Kidney glomerular epithelial cell (primary cell): ENCODE measurements at places on chromosomes 16 and 17.

DNA sequence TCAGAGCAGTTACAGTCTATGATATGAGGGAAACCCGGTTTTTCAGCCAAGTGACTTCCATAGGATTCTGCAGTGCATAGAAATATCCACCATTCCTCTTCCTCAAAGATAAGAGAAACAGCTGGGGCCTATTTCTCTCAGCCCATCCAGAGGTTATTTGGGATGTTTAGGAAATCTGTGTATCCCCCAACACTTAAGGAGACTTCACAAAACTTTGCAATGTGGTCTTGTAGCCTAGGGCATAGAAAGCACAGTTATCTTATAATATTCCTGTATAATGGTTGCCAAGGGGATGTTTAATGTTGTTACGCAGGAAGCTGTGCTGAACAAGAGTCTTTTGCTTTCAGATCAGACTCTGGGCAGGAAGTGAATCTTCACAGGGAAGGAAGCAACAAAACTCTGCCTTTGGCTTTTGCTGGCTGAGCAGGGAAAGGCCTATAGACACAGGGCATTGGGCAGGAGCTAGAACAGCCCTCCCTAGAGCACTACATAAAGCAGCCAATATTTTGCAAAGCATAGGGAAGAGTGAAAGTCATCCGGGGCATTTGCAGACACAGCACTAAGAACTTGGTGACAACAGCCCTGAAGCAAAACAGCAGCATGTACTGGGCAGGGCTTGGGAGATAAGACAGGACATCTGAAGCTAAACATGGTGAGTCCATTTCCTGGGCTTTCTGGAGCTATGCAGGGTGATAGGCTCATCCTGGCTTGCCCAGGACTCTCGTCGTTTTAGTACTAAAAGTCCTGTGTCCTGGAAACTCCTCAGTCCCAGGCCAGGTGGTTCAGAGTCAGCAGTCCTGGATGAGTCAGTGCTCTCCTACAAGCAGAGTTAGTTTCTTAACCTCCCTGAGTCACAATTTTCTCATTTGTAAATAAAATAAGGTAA is 18.7 kb upstream of the BEAN1 start:
- peak; percentile 73 for DNase-seq

DNA sequence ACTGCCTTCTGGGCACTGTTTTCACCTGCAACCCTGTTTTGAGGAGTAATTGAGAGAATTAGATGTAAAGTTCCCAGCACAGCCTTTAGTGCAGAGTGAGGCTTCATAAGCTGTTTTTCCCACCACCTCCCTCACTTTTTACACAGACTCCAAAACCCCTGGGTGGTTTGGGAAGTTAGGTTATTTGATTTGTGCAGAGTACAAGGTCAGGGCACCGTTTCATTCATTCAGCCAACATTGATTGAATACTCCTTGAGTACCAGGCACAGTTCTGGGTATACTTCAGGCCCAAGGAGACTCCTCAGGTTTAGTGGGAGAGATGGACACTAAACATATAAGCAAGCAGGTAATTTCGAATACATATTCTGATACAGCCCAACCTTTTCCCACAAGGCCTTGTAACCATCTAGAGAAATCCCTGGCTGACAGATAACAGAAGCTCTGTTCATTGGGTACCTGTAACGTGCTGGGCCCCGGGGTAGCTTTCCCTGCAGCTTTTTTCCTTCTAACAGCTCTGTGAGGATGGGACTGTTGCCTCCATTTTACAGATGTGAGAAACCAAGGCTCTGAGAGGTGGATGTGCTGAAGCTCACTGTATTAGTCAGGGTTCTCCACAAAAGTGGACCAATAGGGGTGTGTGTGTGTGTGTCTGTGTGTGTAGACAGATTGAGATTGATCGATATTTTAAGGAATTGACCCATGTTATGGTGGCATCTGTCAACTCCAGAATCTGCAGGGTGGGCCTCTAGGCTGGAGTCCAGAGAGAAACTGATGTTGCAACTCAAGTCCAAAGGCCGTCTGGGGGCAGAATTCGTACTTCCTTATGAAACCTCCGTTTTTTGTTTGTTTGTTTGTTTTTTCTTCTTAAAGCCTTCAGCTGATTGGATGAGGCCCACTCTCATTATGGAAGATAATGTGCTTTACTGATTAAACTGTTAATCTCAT is 234.7 kb downstream of the SNX29 start:
- no peak for DNase-seq

GRCh38 chr17:13222975-13223374 is 205.1 kb upstream of the ELAC2 start:
- DNase-seq, result no peak

DNA sequence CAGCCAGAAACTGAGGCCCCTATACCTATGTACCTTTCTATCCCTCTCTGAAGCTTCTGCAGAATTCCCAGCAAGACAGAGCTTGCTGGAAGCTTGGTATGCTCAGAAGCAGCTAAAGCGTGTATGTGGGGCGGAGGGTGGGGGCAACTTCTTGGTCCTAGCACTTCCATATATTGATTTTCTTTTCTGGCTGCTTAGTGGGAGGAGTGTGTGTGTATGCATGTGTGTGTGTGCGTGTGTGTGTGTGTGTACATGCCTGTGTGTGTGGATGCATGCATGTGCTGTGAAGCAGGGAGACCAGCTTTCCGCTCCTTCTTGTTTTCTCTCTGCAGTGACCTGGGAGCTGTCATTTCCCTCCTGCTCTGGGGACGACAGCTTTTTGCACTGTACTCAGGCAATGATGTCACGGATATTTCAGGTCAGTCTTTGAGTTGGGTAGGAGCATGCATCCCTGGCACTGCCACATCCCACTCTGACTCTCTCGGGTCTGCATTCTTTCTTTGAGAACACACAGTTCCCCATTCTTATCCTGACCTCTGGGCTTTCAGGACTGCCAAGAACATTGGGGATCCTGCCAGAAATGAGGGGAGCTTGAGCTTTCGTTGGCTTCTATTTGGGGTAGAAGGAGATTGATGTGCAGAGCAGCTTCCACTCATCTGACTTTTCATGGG is 10.7 kb downstream of the HPR start:
- no peak for DNase-seq

DNA sequence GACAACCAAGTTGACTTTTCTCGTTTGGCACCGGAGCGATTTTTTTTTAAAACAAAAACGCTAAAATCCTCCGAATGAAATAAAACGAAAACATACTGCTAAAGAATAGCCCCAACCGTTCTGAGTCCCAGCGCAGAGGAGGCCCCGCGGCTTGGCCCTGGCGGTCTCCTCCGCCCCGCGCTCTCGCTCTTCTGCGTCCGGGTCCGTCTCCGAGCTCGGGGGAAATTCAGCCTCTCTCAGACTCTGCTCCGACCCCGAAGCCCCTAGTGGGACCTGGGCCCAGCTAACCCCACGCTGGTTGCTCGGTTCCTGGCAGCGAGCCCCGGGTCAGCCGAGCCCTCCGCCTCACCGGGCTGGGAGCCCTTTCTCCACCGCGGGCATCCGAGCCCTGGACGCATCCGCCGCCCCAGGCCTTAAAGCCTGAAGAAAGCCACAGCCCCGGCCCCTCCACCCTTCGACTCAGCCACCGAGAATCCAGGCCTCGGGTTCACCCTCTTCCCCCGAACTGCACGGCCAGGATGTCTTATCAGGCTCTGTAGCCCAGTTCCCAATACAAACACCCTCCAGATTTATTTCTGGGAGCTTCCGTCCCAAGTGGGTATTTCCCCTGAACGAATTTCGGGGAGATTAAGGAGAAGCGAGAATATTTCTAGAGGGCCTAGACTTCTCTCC is 1.2 kb downstream of the TBX2 start:
- DNase-seq, result no peak

DNA sequence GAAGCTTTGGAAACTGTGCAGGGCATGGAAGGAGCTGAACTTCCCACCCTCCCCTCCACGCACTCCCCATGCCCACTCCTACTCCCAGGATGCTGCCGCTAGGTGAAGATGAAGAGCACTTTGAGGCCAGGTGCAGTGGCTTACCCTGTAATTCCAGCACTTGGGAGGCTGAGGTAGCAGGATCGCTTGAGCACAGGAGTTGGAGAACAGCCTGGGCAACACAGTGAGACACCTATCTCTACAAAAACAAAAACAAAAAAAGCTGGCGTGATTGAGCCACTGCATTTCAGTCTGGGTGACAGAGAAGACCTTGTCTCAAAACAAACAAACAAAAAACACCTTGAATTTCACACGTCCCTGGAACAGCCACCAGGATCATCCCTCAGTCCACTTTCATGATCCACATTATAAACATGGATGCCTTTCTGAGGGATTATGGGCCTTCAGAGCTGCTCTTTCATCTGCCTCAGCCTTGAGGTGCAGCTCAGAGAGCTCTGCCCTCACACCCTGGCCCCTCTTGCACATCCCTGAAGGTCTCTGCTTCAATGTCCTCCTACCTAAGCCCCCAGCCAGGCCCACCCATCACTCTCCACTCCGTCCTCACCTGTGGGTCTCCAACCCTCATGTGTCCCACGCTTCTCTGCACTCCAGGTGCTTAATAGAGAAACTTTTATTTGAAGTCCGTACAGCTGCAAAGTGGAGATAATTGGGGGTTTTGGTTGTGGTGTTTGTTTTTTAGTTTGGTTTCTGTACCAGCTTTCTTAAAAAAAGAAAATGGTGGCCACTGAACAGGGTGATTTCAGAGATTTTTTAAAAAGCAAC is 25.8 kb downstream of the PHB1 start:
- no peak for DNase-seq

DNA sequence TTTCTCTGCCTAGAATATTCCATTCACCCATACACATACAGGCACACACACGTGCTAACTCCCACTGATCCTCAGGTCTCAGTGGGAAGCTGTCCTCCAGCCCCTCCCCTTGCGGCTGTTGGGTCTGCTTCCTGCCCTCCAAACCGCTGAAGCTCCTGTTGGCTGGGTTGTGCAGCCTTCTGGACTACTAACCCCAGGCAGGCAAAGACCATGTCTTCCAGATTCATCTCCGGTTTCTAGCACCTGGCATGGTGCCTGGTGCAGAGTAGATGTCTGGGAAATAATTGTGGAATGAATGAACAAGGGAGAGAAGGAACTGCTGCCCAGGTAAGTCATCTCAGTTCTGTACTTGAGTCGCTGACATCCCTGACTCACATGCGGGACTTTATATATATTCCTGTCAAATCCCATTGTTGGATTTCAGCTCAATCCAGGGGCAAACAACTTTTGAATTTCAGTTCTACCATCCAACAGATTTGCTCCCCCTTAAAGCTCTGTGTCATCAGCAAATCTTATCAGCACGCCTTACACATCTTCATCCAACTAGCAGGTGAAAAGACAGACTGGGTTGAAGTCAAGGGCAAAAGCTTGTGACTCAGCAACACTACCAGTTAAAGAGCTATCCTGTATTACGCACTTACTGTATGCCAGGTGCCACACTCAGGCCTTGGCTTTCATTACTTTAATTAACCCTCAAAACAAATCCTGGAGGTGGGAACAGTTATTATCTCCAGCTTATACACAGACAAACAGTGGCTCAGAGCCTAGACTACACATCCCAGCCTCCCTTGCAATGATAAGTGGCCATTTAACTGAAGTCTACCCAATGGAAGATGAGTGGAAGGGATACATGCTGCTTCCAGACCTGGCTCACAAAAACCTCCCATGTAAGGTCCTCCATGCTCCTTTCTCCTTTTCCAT is 51.1 kb downstream of the SRCIN1 start:
- peak; percentile 4 for DNase-seq

DNA sequence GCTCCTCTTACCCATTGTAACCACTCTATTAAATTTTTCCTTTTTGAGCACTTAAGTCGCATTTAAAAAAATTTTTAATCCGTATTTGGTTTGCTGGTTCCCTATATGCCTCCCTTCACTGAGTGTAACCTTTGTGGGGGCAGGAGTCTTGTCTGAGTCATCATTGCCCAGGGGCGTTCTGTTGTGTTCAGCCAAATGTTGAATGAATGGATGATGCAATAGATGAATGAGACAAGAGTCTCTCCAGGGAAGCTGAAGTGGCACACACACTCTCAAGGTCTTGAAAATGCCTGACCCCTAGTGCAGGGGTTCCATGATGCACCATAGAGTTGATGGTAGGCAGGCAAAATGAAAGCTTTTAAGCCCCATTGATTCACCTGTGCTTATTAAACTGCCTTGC is 123.0 kb upstream of the RBFOX1 start:
- DNase-seq, result no peak

DNA sequence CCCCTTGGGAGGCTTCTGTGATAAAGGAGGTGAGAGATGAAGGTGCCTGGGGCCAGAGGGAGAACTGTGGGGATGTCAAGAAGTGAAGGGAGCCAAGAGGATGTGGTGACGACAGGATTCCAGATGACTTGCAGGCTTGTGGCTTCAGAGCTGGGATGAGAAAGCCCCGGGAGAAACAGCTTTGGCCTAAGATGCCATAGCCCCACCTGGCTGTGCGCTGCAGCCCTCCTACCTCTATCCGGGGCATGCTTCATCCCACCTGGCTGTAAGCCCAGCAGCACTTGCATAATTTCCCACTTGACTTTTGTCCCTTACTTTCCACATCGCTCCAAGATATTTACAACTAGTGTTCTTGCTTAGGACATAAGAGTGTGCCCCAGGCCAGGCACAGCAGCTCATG is 29.3 kb downstream of the GINS3 start:
- DNase-seq, result no peak

DNA sequence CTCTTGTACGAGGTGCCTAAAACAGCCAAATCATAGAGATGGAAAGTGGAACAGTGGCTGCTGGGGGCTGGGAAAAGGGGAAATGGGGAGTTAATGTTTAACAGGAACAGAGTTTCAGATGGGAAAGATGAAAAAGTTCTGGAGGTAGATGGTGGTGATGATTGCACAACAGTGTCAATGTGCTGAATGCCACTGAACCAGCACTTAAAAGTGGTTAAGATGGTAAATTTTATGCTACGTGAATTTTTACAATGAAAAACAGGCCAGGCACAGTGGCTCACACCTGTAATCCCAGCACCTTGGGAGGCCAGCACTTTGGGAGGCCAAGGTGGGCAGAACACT is 130.4 kb downstream of the C16orf78 start:
- DNase-seq, result no peak

DNA sequence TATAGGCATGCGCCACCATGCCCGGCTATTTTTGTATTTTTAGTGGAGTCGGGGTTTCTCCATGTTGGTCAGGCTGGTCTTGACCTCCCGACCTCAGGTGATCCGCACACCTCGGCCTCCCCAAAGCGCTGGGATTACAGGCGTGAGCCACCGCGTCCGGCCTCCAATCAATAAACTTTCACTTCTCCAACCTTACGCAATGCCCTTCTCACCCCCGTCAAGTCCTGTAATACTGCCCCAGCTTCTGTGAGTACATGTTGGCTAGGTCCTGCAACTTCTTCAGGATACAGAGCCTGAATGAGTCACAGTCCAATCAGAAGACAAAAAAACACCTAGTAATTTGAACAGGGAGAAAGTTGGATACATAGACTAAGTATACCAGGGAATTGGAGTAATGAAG is 47.1 kb upstream of the PHOSPHO1 start:
- no peak for DNase-seq

- no peak for DNase-seq
Measured at GRCh38 chr16:74455213-74455612, 33.9 kb upstream of the CLEC18B start.

DNA sequence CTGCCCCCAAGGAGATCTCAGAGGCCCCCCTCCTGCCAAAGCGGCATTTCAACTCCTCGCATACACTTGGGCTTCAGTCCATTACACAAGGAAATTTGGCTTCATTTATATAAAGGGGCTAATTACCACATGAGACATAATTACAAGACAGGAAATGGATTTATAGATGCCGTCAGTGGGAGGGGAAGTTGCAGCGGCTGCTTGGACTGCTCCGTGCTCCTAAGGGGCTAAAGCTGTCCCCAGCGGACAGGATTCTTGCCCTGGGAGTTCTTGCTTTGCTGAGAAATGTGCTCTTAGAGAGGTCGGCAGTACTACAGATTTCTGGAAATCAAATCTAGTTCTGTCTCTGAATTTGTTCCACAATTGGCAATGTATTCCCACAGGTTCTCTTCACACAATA is 57.2 kb upstream of the NLK start:
- no peak for DNase-seq
